ENCODE measurements at places on chromosomes 4 and X. TPM values are rescaled to one million over a fixed set of nuclear protein-coding genes. Genes with fewer than 3 reads are reported as not detected.

GRCh38 chr4:122458625-122459024 lies 2.1 kb upstream of the IL2 start:
- no peaks in the 10 kb centered on the region for H3K27me3 ChIP-seq
- no peaks in the 10 kb centered on the region for H3K4me1 ChIP-seq
- peak overlapping the region; percentile 25 for H3K4me3 ChIP-seq

The PRPS2 gene
- total RNA-seq: 38.4 TPM

DNA sequence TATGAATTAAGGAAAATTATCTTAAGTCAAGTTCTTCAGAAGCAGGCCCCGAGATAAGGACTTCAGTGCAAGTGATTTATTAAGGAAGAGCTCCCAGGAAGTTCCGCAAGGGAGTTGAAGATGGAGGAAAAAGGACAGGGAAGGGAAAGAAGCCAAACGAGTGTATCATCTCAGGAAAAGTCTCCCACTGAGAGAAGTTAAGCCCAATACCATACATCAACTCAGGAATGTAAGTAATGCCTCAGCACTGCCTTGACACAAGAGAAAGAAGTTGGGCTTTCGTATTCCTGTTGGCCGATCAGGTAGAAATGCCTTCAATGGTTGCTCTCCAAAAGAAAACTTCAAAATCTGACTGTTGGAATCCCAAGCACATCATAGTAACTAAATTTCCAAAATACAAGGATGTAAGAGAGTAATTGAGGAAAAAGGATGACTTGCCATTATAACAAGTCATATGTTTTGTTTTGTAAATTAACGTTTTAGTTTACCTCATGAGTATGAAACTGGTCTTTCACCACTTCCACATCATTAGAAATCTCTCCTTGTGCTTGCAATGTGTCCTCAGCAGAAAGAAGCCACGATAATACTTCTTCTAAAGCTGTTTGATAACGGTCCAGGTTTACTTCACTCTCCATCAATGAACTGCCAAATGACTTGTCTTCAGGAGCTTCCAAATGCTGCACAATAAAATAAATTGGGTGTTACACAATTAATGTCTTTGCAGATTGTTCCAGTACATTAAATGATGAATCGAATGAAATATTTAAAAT lies 566.7 kb downstream of the DMD start:
- H3K36me3 ChIP-seq: no peaks in the 10 kb centered on the region
- no peak overlapping the region for H3K4me3 ChIP-seq
- no peak overlapping the region for H3K27ac ChIP-seq
- no peaks in the 10 kb centered on the region for H3K4me1 ChIP-seq

DNA sequence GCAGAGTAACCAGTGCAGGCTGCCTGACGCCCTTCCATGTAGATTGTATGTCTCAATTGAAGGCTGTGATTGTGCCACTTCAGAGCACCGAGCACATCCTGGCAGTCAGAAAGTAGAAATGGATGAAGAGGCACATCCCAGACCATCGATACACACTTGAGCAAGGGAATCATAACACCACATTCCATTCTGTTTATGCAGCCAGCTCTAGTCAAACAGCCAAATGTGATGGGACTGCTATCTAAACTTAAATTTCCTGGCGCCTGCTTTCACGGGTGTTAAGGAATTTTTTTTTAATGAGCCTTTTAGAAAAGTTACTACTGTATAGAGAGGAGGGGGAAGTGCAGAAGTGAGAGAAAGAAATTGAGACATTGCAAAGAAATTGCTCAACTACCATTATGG lies 84.4 kb downstream of the PPARGC1A start:
- H3K27me3 ChIP-seq: no peaks in the 10 kb centered on the region
- H3K27ac ChIP-seq: no peak overlapping the region
- H3K36me3 ChIP-seq: no peaks in the 10 kb centered on the region
- DNase-seq: no peak
- H3K4me1 ChIP-seq: no peaks in the 10 kb centered on the region

DNA sequence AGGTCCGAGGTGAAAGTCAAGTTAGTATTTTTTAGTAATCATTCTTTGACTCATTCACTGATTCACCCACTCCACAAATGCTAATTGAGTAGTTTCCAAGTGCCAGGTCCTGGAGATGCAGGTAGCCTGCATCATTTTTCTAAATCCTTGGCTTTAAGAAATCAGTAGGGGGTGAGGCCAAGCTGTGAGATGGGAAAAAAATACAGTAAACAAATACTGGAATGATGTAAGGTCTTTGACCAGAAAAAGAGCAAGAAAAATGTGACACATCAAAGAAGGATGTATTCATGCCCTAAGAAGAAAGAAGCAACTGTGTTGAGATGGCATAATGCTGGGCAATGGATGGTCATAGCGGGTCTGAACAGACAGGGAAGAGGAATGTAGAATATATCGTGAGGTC lies 1386.6 kb downstream of the PCDH7 start:
- H3K27me3 ChIP-seq: no peaks in the 10 kb centered on the region
- no peak for DNase-seq
- H3K27ac ChIP-seq: no peak overlapping the region
